ENCODE measurements at places on chromosomes 12 and 14.

DNA sequence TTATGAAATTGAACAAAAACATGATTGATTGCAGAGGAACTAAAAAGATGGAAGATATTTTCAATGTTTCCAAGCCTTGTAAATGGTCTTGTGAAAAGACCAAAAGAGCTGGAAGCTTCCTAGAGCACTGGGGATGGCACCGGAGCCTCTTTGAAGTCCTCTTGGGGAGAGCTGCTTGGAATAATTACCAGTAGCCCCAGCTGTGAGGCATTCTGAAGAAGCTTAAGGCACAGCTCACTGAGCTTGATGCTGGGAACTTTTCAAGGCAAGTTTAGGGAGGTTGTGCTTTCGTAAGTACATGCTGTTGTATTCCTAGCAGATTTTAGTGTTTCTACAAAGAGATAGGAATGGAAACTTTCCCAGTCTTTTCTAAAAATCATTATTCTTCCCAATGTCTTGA lies 13.9 kb downstream of the PDZRN4 start:
- DNase-seq, result no peak

DNA sequence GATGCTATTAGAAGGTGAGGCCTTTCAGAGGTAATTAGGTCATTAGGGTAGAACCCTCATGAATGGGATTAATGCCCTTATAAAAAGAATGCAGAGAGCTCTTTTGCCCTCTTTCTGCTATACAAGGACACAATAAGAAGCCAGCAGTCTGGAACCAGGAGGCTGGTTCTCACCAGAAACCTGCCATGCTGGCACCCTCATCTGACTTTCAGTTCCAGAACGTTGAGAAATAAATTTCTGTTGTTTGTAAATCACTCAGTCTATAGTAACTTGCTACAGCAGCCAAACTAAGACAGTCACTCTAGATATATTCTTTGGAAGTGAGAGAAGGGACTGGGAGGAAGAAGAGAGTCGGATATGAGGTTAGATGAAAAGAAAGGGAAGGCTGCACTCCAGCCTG lies 125.0 kb upstream of the MYF6 start:
- no peak for DNase-seq

- no peak for DNase-seq
Measured at GRCh38 chr12:130994821-130995375, 41.2 kb downstream of the ADGRD1 start.

DNA sequence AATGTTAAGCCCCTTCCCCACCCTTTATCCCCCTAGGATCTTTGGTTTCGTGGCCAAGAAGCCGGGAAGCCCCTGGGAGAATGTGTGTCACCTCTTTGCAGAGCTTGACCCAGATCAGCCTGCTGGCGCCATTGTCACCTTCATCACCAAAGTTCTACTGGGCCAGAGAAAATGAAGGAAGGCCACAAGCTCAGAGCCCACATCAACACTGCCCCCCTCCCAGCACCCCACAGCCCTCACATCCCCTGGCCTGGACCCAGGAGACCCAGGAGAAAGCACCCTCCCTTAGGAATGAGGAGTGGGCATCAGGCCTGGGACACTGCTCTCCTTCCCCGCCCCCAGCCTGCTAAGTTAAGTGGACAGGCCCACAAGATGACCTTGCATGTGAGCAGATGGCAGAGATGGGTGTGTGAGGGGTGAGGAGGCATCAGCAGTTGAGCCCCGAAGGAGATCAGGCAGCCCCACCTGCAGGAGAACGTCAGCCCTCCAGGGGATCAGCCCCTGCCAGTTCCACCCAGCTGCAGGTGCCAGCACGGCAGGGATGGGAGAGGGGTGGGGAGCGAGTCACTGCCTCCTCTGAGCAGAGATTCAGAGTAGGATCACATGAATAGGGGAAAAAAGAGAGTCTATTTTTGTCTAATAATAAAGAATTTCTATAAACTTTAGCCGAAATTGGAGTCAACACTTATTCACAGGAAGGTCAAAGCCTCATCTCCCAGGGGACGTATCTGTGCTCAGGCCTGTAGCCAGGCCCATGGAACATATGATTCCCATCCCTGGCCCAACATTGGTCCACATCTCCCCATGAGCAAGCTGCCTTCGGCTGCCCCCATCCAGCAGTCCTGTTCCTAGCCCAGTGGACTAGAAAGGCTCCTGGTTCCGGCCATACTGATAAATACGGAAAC lies 14.1 kb downstream of the TNS2 start:
- no peak for DNase-seq

DNA sequence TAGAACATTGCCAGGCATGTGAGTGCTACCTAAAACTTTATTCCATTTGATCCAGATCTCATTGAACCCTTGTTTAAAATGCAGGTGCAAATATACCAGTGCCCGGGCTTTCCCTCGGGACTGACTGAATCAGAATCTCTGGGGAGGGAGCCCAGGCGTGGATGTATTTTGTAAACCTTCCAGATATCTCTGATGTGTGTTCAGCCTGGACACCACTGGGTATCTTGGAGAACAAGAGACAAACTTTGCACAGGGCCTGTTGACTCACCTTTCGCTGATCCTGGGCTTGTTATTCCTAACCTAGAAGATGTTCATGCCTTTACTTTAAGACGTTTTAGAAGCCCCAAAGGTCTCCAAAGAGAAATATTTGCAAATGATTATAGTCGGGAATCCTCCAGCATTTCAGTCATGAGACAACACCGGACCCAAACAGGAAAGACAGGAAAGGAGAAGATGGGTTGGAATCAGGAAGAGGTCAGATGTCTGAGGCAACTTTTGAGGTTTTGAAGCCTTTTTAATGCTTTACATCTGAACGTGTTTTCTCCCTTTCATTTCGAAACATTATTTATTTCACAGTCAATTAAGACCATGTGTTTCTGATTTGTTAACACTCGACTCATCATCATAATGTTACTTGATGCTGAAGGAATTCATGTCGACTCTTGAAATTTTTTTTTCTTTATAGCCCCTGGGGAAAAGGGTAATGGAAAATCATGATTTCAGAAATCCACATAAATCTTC lies 118.6 kb downstream of the PLXNC1 start:
- no peak for DNase-seq

- no peak for DNase-seq
Measured at GRCh38 chr14:74501135-74501614, 7.6 kb downstream of the ISCA2 start.

GRCh38 chr12:26360062-26360461 lies 164.7 kb downstream of the SSPN start:
- no peak for DNase-seq

GRCh38 chr12:93896952-93897351 lies 219.8 kb downstream of the CRADD start:
- no peak for DNase-seq

DNA sequence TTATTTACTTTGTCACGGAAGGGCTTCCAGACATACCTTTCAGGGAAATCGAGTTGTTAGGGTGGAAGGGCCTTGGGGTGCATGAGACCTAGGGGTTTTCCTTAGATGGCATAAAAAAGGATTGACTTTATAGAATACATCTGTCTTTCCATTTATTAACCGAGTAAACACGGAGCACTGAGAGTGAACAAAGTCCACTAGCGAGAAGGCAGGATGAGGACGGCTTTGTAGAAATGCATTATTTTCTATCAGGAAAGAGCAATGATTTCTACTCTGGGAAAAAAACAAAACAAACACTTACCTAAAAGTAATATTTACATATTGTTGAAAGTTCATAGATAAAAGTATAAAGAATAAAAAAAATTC lies 91.8 kb downstream of the RCOR1 start:
- no peak for DNase-seq

DNA sequence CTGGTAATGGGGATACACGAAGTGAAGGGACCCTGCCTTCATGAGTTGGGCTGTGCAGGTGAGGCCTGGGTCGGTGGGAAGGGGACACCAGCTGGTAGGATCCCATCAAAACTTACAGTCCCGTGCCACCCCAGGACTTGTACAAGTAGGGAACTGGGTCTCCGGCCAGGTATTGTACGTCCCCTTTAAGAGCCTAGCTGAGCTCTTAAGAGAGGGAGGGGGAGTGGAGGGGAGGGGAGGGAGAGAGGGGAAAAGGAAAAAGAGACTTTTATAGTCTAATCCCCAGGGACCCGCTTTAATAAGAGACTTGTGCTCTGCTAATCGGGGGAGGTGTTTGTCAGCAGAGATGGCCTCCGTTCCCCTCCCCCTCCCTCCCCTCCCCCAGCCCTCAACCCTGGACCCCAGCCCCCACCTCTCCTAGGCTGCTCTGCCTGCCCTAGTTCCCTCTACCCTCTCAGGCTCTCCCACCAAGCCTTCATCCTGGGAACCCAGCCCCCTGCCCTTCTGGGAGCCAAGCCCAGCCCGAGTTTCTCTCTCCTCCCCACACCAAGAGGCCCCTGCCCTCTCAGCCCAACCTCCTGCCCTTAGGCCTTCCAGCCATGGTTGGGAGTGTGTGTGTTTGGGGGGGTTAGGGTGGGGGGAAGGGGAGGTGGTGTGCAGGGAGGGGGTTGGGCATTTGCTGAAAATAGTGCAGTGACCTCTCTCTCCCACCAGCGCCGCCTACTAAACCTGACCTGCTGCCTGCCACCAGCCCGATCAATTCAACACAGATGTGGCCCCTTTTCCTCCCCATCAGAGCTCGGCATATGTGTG lies 2.6 kb downstream of the GDF11 start:
- DNase-seq, result no peak

- DNase-seq, result no peak
Measured at GRCh38 chr14:100688598-100689461, 37.9 kb upstream of the DLK1 start.

DNA sequence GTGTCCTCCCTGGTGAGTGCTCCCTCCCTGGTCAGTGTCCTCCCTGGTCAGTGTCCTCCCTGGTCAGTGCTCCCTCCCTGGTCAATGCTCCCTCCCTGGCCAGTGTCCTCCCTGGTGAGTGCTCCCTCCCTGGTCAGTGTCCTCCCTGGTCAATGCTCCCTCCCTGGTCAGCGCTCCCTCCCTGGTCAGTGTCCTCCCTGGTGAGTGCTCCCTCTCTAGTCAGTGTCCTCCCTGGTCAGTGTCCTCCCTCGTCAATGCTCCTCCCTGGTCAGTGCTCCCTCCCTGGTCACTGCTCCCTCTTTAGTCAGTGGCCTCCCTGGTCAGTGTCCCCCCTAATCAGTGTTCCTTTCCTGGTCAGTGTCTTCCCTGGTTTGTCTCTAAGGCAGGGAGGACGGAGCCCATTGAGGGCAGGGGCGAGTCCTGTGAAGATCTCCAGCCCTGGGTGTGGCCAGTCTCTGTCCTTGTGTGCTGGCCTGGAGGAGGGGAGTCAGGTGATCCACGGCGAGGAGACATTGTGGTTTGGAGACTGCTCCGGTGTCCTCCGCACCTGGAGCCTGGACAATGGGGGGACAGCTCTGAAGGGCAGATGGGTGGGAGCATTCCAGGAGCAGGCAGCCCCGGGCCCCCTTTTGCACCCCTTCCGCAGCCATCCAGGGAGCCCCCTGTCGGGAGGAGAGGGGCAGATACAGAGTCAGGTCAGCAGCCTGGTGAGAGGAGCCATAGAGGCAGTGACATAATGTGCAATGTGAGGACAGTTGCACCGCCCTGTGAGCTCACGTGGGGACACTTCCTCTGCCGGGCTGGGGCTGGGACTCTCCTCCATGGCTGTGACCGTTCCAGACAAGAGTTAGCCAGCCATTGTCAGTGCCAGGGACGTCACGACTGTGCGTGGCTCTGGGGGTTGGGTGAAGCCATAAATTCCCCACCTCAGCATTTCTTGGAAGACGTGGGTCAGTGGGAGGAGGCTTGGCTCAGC lies 93.4 kb downstream of the ADGRD1 start:
- no peak for DNase-seq

GRCh38 chr14:94227029-94227428 lies 52.9 kb downstream of the PPP4R4 start:
- DNase-seq, result no peak

GRCh38 chr12:132543298-132544079 lies 53.5 kb downstream of the FBRSL1 start:
- no peak for DNase-seq

DNA sequence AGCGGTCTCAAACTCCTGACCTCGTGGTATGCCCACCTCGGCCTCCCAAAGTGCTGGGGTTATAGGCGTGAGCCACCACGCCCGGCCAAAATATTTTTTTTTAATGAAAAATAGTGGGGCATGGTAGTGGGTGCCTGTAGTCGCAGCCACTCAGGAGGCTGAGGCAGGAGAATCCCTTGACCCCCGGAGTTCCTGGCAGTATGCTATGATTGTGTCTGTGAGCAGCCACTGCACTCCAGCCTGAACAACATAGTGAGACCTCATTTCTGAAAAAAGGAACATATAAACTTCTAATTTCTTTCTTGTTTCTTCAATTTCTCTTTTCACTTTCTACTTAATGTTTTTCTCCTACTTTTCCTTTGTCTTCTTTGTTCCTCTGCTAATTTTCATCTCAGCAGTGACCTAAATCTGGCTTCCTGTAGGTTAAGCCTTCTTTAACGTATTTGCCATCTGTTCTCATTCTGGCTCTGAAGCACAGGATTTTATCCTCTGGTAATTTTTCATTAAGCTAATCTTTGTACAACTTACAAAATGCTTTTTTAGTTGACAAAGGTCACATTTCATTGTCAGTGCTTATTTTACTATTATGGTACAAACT lies 4.5 kb upstream of the RPGRIP1 start:
- no peak for DNase-seq

- no peak for DNase-seq
Measured at GRCh38 chr12:128140551-128140950, 126.4 kb upstream of the TMEM132C start.

DNA sequence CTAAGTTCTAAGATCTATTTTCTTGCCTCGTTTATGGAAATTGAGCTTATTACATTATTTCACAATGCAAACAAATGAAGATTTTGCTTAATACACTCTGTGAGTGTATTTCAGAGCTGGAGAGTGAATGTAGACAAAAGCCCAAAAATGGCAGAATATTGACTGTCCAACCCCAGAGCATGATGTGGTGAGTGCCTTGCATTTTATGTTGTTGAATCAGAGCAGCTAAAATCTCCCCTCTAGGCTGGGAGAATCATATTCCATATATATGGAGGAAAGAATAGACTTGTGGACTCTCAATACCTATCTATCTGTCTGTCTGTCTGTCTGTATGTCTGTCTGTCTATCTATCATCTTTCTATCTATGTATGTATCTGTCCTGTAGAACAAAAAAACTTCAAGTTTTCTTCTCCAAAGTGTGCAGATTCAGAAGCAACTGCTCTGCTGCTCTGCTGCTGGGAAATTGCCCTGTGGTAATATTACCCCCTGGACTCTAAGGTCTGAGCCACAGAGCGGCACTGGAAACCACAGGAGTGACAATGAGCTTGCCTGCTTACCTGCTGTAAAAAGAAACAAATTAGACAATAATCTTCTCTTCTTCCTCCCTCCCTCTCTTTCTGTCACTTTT lies 209.4 kb upstream of the PRICKLE1 start:
- no peak for DNase-seq

DNA sequence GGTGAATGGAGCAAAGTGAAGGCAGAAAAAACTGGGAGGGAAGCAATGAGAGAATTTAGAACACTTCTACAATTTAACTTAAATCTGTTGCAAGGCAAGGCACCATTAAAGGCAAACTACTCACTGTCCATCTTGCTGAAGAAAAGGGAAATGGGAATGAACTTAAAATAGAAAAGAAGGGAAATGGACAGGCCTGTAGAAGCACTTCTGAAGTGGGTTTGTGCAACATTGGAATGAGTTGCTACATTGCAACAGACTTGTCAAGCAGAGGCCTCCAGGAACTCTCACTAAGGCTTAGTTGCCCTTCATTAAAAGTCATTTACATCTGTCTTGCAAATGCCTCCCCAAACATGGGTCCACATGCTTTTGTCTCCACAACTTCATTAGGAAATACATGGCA lies 13.7 kb upstream of the OR10AD1 start:
- DNase-seq, result no peak

Data from stimulated activated CD4-positive, alpha-beta T cell treated with anti-CD3 and anti-CD28 coated beads, Interleukin-1b, Interleukin-23, amount 100 ng/mL, for 1 hour (primary cell).